ENCODE measurements at places on chromosomes 5 and 9.
A peak's percentile ranks its signal among the peaks of the same experiment; 100 is the strongest.

GRCh38 chr9:76564297-76564696, 105.3 kb downstream of the GCNT1 start:
- DNase-seq, result no peak

DNA sequence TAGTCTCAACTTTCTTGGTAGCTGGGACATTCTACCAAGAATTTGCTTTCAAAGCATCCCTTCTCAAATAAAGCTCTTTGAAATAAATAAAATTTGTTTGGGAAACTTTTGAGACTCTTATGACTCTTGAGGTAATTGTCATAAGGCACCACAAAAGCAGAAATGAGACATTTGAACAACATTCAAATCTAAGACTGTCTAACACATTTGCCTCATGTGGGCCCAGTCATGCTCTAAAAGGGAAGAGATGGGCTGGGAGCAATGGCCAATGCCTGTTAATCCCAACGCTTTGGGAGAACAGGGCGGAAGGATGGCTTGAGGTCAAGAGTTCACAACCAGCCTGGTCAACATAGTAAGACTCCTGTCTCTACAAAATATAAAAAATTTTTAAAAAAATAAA, 26.4 kb downstream of the SLC31A2 start:
- no peak for DNase-seq

DNA sequence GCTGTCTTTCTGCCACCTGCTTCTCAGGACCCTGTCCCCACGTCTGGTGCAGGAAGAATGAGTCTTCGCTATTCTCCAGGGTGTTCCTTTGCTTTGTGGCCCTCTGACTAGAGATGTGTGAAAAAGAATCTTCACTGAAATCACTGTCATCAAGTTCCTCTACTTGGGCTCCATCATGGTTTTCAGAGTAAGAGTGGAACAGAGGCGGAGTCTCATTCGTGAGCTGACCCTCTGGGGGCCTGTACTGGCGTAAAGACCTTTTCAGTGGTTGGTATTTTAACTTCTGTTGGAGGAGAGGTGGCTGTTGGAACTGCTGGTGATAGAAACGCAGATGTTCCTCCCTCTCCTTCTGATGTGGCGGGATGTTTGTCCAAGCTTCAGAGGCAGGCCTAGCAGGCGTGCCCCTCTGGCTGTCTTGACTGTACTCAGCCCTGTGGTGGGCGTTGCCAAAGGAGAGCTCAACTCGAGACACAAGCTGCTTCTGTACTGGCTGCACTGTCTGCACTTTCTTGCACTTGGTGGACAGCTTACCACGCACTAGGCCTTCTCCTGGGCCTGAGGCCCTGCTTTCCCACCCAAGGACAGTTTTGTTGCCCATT, 72.0 kb downstream of the KIF24 start:
- DNase-seq, result no peak

GRCh38 chr5:133981714-133982113, 13.3 kb upstream of the C5orf15 start:
- no peak for DNase-seq

GRCh38 chr5:158320178-158320674, 461.3 kb upstream of the CLINT1 start:
- peak; percentile 51 for DNase-seq

DNA sequence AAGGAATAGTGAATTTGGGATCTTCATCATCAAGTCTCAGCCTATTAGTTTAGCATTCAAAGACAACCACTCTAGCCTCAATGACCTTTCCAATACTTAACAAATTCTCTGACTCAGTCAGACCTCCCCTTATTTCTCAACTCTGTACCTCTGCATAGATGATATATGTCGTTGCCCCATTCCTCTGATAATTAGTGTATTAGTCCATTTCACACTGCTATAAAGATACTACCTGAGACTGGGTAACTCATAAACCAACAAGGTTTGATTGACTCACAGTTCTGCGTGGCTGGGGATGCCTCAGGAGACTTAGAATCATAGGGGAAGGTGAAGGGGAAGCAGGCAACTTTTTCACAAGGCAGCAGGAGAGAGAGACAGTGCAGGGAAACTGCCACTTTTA, 8.9 kb downstream of the MRPL22 start:
- DNase-seq, result no peak

DNA sequence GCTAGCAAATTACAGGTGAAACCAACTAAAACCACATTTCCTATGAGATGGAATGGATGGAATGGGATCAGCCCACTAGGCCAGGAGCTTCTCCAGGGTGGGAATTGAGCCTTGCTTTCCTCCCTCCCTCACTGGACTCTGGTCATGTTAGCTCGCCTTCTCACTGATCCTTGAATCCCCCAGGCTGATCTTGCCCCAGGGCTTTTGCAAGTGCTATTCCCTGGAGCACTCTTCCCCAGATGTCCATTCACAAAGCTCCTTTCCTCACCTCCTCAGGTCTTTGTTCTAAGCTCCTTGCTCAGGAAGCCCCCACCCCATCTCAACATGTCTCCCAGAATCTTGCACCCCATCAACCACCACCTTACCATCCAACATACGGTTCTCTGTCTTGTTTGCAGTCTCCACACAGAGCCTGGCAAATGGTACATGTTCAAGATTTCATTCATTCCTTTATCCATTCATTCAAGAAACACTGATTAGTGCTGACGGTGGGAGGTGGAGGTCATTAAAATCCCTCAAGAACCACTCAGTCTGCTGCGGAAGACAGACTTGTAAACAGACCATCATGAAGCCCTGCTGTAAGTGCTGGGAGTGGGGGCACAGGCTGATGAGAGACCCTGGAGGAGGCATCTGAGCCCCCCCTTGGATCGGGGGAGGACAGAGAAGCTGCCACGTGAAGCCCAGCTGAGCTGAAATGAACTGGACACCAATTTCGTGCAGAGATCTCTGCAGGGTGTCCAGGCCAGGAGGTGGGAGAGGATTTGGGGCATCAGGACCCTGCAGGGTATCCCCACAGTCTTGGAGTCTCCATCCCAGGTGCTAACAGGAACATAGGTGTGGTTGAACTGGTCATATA, 141.7 kb downstream of the BARX1 start:
- DNase-seq, result peak; percentile 67

DNA sequence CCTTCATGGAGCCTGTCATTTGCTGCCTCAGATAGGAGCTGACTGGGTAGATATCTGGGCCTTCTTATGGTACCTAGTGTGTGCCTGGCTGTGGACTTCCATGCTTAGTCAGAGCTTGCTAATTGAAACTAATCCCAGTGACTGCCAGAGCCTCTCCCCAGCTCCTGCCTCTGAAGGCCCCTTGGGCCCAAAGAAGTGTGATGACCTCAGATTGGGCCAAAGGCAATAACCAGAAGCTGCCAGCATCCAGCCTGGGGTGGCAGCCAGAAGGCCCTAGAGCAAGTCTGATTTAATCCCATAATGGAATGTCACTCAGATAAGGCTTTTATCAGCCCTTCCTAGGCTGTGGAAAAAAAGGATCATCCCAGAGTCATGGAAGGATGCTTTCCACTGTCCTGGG, 17.1 kb upstream of the CDC23 start:
- DNase-seq, result no peak

DNA sequence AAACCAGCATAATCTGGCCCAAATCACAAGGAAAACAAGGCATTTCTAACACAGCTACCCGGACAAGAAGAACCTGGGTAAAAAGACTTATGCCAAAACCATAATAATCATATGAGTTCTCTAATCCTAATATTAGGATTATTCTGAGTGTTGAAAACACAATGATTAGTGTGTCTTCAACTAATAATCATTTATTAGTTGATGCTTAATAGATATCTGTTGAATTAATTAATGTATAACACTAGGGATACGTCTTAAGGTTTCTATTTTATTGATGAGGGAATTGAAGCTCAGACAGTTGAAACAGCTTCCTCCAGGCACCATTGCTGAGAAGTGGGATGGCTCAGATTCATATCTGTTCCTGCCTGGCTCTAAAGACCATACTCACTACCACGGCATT, 112.2 kb downstream of the DOCK2 start:
- DNase-seq, result no peak

GRCh38 chr5:138469540-138470321, 4.5 kb downstream of the EGR1 start:
- no peak for DNase-seq

DNA sequence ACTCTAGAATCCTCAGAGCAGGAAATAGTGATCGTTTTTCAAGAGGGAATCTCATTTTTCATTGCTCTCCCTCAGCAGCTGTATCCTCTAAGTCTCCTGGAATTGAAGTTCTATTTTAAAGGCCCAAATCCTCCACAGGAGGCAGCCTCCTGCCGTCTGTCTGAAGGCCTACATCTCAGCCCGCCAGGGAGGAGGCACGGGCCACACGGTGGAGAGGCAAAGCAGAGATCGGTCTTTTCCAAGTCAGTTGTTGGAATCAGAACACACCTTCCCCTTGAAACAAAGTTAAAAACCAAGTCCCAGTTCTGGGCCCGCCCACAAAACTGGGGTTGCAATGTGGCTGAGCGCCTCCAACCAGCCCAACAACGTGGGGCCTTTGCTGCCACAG, 68.7 kb downstream of the RAPGEF1 start:
- no peak for DNase-seq

GRCh38 chr5:14528115-14528514, 53.5 kb upstream of the OTULINL start:
- no peak for DNase-seq

Data from NCI-H1092 treated with DMSO at 0.1 percent for 48 hours (cell line).